ENCODE measurements at places on chromosomes 13 and 19. TPM values are rescaled to one million over a fixed set of nuclear protein-coding genes. Genes with fewer than 3 reads are reported as not detected.

GRCh38 chr19:49854378-49855263 is 3.7 kb downstream of the PTOV1 start:
- DNase-seq, result no peak

GRCh38 chr13:49858178-49858856 is 65.8 kb upstream of the KPNA3 start:
- no peak for DNase-seq

Gene METTL21C
- polyA plus RNA-seq, result 0.59 TPM

DNA sequence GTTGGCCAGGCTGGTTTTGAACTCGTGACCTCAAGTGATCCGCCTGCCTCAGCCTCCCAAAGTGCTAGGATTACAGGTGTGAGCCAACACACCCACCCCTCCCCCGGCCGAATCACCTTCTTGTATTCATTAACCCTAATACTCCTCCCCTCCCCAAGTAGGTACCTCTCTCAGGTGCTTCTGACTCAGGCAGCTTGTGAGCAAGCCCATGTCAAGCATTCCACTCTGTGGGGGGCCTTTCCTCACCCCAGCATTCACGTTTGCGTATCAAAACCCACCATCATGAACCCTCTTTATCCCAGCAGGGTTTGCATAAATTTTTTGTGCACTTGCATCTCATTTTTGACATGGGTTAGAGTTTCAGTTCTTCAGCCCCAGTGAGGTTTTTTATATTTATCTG is 23.6 kb upstream of the RFXAP start:
- DNase-seq, result no peak
